Activated CD8-positive, alpha-beta T cell treated with anti-CD3 and anti-CD28 coated beads for 36 hours (primary cell): ENCODE measurements at places on chromosomes 7 and 10.

- peaks cover 11% of the 10 kb centered on the region for H3K36me3 ChIP-seq
- peaks cover 6% of the 10 kb centered on the region for H3K4me1 ChIP-seq
- no peak for DNase-seq
- H3K4me3 ChIP-seq, result no peak overlapping the region
- H3K27ac ChIP-seq, result no peak overlapping the region
Measured at GRCh38 chr7:106916679-106917078, 51.6 kb downstream of the PIK3CG start.

- no peaks in the 10 kb centered on the region for H3K4me1 ChIP-seq
- no peak overlapping the region for H3K4me3 ChIP-seq
- no peaks in the 10 kb centered on the region for H3K27me3 ChIP-seq
Measured at GRCh38 chr7:114628362-114628761, 213.7 kb downstream of the FOXP2 start.

DNA sequence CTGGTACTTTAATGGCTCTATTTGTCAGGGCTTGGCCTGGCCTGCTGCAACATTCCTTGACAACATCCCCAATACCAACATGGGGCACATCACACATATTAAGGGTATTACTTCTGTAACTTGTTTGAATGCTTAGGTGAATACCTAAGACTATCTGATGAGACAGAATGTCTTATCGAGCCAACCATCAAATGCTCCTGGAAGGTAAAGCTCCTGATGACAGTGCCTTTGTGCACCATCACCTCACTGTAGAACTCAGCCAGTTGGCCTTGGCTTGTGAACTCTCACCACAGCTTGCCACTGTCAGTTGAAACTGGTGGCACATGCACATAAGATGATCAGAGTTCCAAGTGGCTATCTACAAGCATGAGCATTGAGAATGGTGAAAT, 3.7 kb upstream of the MYO1G start:
- peaks cover 76% of the 10 kb centered on the region for H3K36me3 ChIP-seq
- H3K27me3 ChIP-seq, result no peaks in the 10 kb centered on the region
- H3K4me3 ChIP-seq, result peak overlapping the region; percentile 100
- peaks cover 54% of the 10 kb centered on the region for H3K4me1 ChIP-seq
- H3K27ac ChIP-seq, result peak overlapping the region; percentile 100

DNA sequence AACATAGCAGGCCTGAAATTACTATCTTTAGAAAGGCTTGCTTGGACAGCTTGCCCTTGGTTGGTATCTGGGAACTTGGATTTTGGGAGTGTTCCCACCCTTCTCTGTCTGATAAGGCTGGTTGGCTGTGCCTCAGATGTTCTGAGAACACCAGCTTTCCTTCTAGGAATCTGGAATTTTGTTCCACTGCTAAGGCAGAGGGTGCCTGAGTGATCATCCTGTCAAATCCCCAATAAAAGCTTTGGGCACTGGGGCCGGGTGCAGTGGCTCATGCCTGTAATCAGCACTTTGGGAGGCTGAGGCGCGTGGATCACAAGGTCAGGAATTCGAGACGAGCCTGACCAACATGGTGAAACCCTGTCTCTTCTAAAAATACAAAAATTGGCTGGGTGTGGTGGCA, 5.0 kb downstream of the TRUB1 start:
- peaks cover 31% of the 10 kb centered on the region for H3K4me1 ChIP-seq
- no peak overlapping the region for H3K4me3 ChIP-seq
- DNase-seq, result no peak

DNA sequence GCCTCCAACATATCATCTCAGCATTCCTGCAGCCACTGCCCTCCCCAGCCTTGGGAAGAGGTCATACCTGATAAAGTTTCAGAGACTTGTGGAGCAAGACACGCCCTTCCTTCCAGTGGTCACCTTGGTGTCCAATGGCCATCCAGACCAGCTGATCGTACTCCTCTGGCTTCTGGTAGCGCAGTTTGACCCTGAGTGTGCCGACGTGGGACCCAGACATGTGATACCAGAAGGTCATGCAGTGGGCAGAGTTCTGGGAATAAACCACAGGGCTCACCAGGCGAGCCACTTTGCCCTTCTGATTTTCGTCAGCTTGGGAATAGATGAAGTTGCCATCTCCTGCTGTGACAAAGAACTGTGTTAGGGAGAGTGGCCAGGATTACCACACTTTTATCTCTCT, 148.3 kb downstream of the NRP1 start:
- H3K27ac ChIP-seq, result no peak overlapping the region
- no peaks in the 10 kb centered on the region for H3K36me3 ChIP-seq
- no peaks in the 10 kb centered on the region for H3K27me3 ChIP-seq
- no peak overlapping the region for H3K4me3 ChIP-seq
